AG04450 (cell line): ENCODE measurements at places on chromosomes 13 and 19.

DNA sequence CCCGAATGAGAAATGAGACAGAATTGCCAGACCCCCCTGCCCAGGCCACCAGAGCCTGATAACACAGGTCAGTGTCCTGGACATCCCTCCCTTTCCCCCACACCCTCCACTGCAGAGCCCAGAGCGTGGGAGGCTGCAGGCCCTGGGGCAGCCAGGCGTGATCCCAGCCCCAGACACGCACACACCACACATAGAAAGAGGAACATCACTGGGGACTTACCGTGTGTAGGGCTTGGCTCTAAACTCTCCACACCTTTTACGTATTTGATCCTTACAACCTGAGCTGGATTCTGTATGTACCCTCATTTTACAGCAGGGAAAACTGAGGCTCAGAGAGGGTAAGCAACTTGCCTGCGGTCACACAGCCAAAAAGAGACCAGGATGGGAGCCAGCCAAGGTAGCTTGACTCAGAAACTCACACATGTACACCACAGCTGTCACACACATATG is 334 bp upstream of the ANGPTL6 start:
- DNase-seq: no peak

DNA sequence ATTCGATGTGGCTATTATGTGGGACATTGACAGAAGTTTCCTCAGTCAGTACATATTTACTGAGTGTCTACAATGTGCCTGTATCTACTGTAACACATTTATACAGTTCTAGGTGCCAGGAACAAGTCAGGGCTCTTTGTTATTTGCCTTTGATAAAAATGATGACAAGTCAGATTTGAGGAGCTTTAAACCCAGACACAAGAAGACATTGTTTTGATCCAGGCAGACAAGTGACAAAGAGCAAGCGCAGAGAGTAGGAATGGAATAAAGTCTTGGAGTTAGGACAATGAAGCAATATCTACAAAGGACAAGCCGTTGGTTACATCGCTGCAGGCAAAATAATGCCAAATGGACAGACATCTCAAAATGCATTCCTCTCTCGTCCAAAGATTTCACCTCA is 70.1 kb downstream of the ITGBL1 start:
- no peak for DNase-seq

DNA sequence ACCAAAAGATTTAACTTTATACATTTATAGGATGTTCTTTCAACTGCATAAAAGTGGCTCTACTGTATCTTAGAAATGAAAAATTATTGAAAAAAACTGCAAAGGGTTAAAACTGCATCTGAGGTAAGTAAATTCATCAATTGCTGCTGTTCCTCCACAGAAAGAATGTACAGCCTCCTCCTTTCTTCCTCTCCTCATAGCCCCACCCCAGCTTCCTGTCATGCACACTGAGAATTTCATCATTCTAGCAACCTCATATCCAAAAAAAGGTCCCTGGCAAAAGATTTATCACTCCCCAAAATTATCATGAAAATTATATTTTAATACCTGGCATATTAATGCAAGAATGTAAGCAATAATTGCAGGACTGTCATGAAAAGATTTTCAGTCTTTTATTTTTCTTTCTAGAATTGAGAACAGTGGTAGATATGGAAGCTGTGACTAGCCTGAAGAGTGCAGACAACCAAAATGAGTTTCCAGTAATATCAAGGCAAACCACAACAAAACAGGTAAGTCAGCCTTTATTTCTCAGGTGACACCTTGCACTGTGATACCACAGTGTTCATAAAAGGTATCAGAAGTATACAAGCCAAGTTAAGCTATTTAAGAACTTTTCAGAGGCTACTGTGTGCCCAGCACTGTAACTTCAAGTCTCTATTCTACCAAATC is 110.8 kb downstream of the SUCLA2 start:
- DNase-seq: no peak

DNA sequence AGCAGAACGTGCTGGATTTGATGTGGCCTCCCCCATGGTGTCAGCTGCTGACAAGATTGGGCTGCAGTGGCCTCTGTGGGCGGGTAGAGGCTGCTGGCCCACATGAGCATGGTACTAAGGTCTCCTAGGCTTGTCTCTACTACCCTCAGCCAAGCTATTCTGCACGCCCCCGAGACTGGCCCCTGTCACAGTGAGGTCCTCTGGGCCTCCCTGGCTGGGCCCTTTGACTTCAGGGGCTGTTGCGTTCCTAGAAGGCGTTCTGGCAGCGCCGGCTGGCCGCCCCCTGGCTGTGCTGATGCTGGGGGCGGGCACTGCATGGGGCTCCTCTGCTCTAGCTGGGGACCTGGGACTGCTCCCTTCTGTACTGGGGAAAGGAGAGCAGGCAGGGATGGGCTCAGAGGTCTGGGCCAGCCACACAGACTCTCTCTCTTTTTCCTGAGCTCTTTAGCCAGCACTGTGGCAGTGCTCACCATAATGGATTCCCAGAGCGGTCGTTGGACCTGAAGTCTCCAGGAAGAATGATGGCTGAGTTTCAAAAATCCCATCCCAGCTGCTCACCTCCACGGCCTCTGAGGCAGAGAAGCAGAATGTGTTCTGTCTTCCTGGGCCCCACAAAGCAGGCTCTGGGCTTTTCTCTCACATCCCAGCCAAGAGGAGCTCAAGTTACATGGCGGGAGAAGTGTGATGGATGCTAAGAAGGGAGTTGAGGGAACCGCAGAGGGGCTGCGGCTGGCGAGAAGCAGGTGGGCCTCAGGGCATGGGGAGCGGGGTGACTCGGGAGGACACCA is 32.3 kb downstream of the TSSK6 start:
- no peak for DNase-seq

DNA sequence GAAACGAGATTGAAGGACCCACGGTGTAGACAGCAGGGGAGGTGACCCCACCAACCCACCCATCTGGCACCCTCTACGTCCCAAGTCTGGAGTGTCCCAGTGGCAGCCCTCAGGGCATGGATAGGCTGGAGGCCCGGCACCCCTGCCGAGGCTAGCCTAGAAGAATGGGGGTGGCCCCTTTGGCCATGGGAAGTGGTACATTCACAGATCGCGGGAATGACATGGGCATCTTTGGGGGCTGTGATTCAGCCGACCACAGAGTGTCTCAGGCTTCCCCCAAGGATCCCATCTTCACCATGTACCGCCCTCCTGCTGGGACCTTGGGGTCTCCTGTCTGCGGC is 11.3 kb upstream of the MKNK2 start:
- no peak for DNase-seq

DNA sequence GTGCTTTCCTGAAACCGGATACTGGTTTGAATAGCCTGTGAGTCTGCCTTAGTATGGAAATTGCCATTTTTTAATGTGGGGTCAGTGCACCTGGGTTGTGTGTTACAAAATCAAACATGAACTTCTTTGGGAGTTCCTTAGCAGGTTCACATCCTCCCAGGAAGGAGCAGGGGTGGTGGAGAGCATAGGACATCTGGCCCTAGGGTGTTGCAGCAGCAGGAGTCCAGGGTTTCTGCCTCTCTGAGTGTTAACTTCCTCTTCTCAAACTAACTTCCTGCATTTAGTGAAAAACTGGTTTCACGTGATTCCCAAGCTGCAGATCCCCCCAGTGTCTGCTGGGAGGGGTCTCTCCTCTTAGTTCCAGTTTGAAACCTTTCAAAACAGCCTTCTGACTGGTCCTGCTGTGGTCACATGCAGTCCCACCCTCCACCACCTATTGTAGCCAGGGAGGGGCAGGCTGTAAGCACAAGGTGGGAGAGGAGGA is 7.2 kb downstream of the RNASEH2B start:
- no peak for DNase-seq

GRCh38 chr19:49664171-49665035 is 1.3 kb downstream of the IRF3 start:
- no peak for DNase-seq

DNA sequence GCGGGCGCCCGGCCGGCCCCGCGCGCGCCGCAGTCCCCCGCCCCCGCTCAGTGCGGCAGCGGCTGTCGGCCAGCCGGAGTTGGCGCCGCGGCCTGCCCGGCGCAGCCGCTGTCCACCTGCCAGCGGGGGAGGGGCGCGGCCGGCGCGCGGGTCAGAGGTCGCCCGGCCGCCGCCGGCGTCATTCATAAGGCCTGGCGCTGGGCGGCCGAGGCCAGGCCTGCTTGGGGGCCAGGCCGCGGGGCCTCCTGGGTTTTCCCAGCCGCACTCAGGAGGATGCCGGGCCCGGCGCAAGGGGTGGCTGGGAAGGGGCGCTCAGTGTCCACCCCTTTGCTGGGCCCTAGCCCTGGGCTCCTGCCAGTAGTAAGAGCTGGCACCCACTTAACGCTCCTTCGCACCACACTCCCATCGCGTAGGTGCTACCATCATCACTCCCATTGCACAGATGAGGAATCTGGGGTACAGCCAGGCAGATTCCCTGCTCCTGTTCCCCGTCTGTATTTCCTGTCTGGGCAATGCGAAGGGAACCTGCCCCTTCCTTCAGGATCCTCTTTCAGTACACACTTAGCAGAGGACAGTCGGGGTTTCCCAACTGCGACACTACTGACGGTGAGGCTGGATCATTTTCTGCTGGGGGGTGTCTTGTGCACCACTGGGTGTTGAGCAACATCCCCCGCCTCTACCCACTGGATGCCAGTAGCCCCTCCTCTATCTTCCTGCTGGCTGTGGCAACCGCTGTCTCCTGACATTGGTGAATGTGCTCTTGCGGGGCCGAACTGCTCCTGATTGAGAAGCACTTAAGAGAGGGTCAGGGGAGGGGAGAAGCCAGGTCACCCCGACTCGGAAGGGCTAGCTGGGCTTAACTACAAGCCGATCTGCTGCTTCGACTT is 846 bp upstream of the PRKACA start:
- no peak for DNase-seq

- no peak for DNase-seq
Measured at GRCh38 chr19:18153556-18154134, 682 bp downstream of the PIK3R2 start.

- DNase-seq: no peak
Measured at GRCh38 chr19:46192992-46193650, 36.4 kb upstream of the IGFL1 start.

GRCh38 chr19:51820011-51820410 is 25.1 kb downstream of the FPR3 start:
- no peak for DNase-seq

GRCh38 chr13:95156208-95156607 is 145.0 kb downstream of the ABCC4 start:
- no peak for DNase-seq

DNA sequence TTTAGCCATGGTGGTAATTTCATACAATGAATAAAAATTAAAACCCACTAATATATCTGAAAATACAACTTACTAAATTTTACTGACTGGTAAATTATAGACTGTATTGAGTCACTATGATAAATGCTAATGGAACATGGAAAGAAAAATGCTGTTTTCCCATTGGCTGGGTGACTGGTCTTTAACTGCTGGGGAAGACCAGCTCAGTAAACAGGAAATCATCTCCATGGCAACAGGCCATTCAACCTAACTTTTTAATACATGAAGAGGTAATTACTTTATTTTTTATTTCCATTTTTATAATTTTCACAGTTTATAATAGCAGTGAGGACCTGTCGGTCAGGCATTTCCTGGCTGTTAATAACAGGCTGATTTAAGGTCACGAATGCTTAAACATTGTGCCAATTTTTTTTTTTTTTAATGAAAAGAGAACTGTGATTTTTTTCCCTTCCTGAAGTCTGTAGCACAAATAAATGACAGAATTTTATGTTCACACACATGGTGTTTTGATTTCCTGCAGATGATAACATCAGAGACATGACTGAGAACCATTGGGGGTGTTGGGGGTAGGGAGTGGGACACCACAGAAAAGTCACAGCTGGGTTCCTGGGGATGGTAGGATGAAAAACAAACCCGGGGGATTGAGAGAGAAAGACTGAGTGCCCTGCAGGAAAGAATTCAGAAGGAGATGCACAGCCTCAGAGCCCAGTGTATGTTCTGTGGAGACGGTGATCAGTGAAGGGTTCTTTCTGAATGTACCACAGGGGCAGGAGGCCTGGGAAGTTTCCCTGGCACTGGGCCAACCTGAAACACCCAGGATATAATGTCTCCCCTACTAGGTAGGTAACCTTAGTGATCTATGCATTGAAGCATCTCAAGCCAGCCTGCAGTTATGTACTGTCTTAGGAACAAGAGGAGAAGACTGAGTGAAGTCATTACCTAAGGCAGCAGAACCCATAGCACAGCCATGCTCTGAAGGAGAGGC is 297.1 kb downstream of the COG6 start:
- no peak for DNase-seq

DNA sequence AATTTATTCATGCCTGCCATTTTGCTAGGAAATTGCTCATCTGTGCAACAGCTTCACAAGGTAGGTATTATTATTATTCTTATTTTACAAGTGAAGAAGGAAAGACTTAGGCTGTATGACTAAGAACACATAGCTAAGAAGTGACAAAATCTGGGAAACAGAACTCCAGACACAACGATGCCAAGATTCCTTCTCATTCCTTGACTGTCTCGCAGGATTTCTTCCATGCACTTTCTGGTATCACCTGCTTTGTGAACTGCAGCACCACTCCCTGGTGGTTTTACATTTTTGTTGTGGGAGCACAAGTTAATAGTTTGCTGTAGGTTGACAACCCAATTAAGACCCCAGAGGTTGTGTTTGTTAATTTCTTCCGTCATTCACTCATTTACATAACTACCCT is 188.5 kb downstream of the LACC1 start:
- no peak for DNase-seq

GRCh38 chr19:29512748-29513147 is 13.0 kb upstream of the VSTM2B start:
- DNase-seq: no peak

GRCh38 chr13:28384789-28385188 is 110.1 kb downstream of the FLT1 start:
- no peak for DNase-seq

DNA sequence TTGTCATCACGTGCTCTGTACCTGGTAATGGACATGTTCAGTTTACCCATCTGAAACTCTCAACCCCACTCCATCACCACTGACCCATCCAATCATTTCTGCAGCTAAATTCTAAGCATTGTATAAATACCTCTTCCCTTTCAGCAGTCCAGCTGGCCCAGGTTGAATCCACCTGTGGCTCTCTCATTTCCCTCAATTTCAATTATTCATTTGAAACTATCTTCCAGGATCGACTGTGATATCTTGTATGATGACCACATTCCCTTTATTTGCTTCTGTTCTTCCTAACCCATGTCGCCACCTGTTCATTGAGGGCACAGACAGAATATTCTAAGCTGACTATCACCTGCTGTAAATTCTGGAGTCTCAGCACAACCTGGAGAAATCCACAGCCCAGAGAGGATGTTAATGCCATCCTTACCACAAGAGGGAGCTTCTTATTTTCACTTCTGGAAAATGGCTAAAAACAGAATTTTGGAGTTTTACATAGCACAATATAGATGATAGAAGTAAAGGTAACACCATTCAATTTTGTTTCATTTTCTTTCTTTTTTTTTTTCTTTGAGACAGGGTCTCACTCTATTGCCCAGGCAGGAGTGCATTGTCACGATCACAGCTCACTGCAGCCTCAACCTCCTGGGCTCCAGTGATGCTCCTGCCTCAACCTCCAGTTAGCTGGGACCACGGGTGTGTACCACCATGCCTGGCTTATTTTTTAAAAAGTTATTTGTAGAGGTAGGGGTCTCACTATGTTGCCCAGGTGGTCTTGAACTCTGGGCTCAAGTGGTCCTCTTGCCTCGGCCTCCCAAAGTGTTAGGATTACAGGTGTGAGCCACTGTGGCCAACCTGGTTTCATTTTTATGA is 38.6 kb downstream of the ZNF823 start:
- DNase-seq: peak; percentile 2
